ENCODE measurements at places on chromosomes 12 and 14. TPM values are rescaled to one million over a fixed set of nuclear protein-coding genes. Genes with fewer than 3 reads are reported as not detected.

- no peak for DNase-seq
Observed at GRCh38 chr12:59780605-59781135, 184.8 kb downstream of the SLC16A7 start.

DNA sequence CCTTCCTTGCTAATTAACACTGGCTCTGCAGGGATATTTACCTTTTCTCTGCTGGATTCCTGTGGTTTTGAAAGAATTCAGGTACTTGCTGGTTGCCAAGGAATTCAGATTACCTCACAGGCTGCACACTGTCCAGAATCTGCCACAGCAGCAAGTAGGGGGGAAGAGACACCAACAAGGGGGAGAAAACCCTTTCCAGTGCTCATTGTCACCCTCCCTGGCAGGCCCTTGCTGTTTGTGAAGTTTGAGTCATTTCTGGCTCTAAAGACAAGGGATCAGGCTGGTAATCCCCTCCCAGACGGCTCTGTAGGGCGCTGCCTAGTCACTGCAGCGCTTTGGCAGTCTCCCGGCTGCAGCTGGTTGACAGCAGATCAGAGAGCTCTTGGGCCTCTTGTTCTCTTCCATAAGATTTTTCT is 50.8 kb downstream of the TTLL5 start:
- peak; percentile 69 for DNase-seq

Gene DDN
- total RNA-seq, result not detected

Gene CNTN1
- total RNA-seq, result 0.60 TPM

Gene CAPZA3
- 0.33 TPM for total RNA-seq

Data from left lobe of liver (tissue), 2 donors.